NCI-H1105 (cell line): ENCODE measurements at places on chromosomes 1 and 21.

- DNase-seq, result no peak
Measured at GRCh38 chr1:40808444-40808843, 24.9 kb downstream of the KCNQ4 start.

- DNase-seq, result no peak
Measured at GRCh38 chr1:184655185-184655584, 99.5 kb downstream of the EDEM3 start.

- DNase-seq, result no peak
Measured at GRCh38 chr21:30718239-30718909, at the start of gene KRTAP21-3. TSS of gene KRTAP21-3 (minus strand) at chr21:30718777. CDS start at chr21:30718759, 18 bp downstream.

GRCh38 chr21:40902299-40902698 is 55.3 kb upstream of the DSCAM start:
- peak; percentile 74 for DNase-seq

DNA sequence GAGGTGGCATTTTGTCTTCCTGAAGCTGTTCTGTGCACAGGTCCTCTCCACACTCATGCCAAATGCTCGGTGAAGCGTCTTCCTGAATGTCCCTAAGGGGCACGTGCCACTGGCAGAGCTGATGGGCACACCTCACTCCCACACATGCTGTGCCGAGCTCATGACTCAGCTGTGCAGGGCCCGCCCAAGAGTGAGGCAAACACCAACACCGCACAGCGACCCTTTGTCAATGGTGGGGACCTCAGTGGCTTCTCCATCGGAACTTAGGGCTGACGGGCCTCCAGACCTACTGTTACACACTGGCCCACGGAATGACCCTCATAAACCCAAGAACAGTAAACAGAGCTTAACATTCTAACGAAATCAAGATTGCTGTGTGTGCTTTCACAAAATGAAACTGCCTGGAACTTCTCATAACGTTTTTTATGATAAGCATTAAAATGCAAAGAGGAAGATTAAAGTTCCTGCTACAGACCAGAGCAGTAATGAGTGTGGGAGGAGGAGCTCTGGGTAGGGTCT is 89.3 kb downstream of the SIM2 start:
- DNase-seq, result no peak

GRCh38 chr1:218456444-218456843 is 111.3 kb downstream of the TGFB2 start:
- DNase-seq, result no peak

- DNase-seq, result no peak
Measured at GRCh38 chr1:19619697-19620384, 24.3 kb upstream of the NBL1 start.

DNA sequence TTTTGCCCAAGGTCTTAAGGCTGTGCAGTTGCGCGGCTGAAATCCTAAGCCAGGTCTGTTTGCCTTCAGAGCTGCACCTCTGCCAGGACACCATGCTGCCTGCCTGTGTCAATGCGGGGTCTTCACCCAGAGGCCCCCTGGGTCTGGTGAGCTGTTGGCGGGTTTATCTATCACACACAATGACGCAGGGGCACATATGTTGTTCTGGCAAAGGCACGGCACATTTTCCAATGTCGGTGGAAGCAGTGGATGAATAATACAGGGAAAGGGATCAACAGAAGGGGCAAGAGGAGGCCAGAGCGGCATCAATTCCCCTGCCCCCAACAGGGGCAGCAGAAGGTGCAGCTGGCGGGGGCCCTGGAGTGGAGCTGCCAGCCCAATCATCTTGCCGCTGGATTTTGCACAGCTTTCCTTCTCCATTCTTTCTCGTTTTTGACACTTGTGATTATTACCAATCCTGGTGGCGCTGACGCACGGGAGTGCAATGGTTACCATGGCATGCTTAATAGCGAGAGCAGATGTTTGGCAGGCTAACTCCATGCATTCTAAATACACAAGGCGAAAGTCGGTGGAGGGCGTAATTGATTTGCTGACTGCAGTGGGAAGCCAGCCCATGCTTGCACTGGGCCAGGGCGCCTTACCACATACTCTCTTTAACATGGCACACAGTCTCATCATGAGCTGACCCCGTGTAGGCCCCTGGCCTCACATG is 45.8 kb upstream of the CYP2J2 start:
- DNase-seq, result peak; percentile 95

DNA sequence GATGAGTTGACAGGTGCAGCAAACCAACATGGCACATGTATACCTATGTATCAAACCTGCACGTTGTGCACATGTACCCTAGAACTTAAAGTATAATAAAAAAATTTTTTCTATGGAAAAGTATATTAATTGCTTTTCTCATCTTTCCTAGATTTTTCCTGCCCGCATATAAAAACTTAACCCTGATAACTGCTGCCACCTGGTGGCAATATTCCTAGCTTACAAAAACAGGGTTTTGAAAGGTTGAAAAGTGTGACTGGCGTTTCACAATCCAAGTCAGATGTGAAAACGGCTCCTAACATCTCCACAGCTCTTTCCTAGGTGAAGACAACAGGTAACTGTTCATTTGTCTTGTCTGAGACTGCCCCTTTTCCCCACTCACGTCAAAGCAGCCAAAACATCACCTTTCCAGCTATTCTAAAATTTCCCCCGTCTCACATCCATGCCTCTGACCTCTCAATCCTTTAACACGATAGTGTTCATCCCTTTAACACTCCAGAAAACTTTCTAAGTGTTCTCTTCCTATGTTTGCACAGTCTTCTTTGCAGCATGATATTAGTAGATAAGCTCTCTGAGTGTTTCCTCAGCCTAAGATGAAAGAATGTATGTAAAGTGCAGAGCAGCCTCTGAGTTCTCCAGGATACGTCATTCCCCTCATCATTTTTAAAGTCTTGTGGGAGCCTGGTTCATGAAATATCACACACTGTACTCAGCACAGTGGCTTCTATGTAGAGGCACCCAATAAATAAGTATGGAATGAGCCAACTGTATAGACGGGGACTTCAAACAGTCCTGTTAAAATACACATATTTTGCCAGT is 27.5 kb downstream of the OVGP1 start:
- DNase-seq, result peak; percentile 49

GRCh38 chr1:108050911-108051629 is 86.1 kb upstream of the VAV3 start:
- DNase-seq, result no peak

DNA sequence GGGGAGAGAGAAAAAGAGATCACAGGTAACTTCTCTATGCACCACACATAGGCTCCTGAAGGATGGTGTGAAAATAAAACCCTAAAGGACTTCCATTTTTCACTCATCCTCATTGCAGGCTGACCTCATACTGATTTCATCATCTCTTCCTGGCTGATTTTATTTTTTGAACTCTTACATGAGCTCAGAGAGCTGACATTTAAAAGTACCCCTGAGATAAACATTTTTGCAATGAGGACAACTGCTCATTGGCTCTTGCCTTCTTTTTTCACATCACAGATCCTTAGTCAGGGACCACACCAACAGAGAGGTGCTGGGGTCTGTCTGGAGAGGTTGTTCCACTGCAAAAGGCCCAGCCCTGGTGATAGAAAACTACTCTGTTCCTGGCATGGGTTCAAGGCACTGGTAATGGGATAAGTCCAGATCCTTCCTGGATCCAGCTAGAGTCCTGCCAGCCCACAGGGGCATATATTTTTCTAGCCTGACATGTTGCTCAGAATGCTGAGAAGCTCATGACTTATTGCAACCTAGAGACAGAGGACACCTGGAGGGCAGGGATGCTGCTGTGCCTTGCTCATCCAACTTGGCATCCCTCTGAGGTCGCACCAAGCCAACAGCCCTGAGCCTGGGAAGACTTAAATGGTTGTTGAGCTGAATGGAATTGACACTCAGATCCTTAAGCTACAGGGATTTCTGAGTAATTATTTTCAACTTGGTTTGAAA is 360.0 kb downstream of the HHAT start:
- no peak for DNase-seq
